ENCODE measurements at places on chromosomes 3 and 15.

DNA sequence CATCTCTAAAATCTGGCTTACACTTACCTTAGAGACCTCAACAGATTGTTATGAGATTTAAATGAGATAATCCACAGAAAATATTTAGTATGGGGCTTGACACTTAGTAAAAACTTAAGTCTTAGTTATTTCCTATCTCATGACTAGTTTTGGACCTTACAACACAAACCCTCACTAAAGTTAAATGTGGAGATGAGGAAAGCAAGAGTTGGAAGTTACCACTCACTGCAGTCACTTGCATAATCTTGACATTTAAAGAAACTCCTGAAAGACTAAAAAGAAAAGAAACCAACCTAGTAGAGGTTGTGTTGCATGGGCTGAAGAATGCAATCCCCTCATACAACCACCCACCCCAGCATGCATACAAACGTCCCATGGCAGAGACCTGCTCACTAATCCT is 40.1 kb downstream of the ITGB5 start:
- DNase-seq, result no peak

DNA sequence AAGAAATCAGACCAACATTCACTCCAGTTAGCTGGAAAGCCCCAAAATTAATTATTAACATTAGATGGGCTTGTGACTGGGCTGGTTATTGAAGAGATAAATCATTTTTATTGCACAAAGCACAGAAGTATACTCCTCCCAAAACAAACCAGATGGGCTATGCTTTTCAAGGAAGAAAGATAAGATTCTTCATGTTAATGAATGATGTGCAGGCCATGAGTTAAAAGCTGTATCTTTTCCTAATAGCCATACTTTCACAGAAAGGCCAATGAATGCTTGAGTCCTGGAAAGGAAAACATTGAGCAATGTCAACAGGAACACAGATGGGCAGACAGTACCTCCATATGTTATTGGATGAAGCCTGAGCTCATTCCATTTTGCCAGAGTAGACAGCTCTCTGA is 55.4 kb downstream of the OCA2 start:
- DNase-seq, result no peak

- no peak for DNase-seq
Measured at GRCh38 chr15:64191971-64192830, 29.4 kb upstream of the PPIB start.

DNA sequence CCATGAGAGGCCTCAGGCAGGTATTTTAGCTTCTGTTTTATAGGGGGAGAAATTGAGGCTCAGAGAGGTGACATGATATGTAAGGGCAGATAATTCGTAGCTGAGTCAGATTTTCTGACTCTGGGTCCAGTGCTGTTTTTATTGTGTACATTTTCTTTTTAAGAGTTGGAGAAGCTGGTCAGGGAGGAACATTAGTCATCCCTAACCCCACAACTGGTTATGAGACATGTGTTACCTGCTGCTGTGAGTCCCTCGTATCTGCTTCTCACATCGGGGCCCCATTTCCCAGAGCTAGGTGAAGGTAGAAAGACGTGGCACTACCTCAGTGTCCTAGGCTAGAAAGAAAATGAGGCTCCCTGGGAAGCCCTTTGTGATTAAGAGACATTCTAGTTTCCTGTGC is 28.6 kb downstream of the GALNT15 start:
- no peak for DNase-seq

- DNase-seq, result no peak
Measured at GRCh38 chr3:24503616-24504113, 9.0 kb upstream of the THRB start.

DNA sequence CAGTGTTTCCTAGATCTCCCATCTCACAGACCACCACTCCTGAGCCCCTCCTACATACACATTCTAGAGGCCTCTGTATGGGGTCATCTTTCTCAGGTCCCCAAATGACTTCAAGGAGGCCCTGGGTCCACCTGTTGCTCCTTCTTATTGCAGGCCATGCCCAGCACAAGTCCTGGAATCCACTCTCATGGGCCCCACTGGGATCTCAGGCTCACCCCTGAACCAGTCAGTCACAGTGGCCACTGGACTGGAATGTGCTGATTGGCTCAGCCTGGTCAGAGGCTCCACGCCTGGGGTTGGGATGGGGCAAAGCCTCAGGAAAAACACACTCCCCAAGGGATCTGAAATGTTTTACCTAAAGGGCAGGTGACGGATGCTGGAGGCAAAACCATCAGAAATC is 55.7 kb downstream of the SPSB4 start:
- DNase-seq, result no peak

DNA sequence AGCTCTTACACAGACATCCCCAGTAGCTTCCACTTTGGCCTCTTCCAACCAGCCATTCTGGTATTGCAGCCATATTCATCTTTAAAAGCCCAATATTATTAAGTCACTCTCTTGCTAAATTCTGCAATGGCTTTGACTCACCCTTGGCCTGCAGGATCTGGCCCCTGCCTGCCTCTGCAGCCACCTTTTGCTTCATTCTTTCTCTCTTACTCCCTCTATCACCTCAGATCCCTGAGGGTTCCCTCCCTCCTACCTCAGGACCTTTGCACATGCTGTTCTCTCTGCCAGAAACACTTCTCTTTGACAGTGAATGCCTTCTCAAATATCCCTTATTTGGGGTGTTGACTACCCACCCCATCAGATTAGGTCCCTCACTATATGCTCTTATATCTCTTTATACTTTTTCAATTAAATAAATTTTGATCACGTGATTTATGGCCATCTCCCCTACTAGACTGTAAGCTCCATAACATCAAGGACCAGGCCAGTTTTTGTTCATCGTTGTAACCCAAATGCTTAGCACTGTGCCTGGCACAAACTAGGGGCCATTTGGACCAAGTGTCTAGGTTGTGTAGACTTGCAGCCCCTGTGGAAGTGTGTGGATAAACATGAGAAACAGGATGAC is 32.3 kb upstream of the UBE2Q2 start:
- DNase-seq, result no peak

- DNase-seq, result no peak
Measured at GRCh38 chr3:56282341-56282740, 185.9 kb downstream of the ERC2 start.

- DNase-seq, result no peak
Measured at GRCh38 chr15:73753250-73754130, at the start of gene INSYN1. TSS of gene INSYN1 (minus strand) at chr15:73753351. CDS start at chr15:73751130, 2,221 bp downstream.

GRCh38 chr3:121515313-121515712 is 30.5 kb downstream of the POLQ start:
- DNase-seq, result no peak

DNA sequence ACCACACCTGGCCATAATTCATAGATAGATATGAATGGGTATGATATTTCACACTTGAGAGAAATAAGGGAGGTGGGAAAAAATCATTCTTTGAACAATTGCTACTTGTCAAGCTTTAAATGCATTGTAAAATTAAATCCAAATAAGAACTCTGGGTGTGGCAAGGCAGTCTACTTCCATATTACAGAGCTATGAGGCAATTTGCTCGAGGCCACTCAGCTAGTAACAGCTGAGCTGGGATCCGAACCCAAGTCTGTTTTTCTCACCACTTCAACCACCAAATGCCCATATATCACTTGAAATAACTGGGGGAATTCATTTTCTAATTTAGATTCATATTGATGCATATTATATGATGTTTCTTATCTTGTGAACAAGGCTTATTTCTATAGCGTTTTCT is 482.2 kb upstream of the ADAMTS9 start:
- DNase-seq, result no peak

DNA sequence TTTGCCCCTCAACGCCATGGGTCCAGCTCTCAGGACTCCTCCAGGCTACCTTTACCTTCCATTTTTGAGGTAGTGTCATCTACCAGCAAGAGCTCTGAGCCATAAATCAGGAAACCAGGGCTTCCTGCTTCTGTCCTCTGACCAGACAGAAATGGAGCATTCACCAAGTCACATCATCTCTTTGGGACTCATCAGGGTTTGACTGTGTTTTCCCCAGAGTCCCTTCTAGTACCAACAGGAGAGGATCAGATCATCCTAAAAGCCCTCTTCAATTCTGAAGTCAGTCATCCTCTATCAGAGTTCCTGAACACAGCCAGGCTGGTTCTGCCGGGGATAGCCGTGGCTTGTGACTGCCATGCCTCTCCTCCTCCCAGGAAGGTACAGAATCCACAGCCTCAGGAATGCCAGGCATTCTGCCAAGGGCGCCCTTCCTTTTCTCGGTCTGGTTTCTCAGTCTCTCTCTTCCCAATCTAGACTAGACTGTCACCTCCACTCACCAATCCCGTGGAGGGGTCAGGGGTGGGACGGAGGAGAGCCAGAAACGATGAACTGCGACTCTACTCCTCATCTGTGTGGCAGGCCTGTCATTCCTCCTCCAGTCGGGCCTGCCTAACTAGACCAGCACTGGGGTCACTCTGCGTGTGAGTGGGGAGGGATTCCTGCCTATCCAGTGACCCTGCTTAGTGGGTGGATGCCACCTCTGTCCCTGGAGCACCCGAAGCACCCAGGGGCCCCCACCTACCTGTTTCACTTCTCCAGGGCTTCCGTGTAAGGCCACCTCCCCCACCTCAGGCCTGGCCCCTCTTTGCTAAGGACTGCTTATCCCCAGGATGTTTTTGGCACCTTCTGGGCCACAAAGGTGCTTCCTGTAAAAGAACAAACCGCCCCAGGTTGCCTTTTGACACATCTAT is 30.9 kb downstream of the CCNL1 start:
- DNase-seq, result no peak

GRCh38 chr15:83205725-83206324 is 1.8 kb downstream of the HDGFL3 start:
- no peak for DNase-seq

DNA sequence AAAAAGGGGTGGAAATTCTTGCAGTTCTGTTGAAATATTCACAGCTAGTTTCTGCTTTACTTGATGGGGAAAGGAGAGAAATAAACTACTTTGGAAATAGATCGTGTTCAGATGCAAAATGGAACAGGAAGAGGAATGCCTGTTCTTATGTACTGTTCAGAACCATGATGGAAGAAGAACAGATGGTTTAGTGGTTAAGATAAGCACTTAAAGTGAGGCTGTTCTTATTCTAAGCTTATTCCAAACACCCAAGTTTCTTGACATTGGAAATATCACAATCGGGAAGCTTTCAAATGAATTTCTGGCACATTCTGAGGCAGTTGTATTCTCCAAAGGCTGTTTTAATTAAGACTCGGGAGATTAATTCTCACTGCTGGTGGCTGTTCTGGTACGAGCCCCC is 228.5 kb downstream of the LSAMP start:
- DNase-seq, result no peak

DNA sequence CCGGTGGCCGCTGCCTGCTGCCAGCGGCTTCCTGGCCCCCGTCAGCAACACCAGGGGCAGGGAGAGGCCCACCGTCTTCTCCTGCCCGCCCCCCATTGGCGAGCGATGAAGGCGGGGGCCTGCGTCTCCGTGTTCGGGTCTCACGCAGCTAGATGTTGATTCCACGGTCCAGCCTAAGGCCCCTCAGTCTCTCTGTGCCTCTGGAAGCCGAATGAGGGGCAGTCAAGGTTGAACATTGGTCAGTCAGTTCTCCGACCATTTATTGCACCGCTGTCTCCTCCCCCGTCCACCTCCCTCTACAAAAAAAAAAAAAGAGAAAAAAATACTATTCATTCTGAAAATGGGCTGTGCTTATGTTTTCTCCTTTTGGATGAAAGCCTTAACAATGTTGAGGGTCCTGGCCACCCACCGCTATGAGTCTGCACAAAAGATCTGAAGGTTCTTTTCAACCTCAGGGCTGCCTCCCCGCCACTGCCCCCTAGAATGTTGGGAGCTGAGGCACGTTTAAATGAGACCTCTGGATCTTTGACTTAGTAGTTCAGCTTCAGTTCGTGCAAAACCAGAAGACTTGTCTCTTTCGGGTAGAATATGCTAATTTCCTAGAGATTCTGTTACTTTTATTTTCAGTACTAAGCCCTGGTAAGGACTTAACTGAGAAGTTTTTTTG is 736 bp downstream of the IREB2 start:
- DNase-seq, result no peak

DNA sequence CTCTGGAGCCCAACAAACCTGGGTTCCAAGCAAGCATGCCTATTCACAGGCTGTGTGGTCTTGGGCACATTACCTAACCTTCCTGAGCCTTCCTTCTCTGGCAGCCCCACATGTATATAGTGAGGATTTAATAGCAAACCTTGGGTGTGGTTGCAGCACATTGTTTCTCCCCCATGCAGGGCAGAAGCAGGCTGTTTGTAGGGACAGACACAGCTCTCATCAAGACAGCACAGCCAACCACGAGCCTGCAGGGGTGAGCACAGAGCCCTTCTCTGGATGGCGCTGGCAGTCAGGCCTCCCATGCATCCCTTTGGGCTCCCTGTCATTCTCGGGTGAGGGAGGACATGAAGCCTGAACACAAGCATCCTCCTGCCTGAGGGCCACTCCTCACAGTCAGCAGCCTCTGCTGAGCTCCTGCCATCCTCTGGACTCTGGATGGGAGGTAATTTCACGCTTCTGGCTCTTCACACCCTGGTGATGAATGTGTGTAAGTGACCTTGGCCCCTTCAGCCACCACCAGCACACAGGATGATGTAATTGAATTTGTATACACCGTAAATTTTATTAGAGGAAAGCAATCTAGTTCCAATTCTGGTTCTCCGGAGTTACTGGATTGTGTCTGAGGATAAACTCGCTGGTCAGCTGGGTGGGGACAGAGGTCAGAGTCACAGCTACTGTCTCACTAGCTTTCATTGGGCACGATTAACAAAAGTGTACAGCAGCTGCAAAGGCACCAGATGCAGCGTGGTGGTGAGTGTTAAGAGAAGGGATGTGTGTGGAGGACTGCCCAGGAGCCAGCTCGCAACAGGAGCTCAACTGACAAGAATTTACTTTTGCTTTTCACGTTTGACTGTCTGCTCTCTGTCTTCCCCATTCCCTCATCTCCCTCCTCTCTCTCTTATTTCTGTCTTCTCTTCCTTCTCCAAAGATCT is 118.1 kb downstream of the CLSTN2 start:
- DNase-seq, result no peak

GRCh38 chr3:195030791-195031321 is 240.1 kb downstream of the XXYLT1 start:
- no peak for DNase-seq

DNA sequence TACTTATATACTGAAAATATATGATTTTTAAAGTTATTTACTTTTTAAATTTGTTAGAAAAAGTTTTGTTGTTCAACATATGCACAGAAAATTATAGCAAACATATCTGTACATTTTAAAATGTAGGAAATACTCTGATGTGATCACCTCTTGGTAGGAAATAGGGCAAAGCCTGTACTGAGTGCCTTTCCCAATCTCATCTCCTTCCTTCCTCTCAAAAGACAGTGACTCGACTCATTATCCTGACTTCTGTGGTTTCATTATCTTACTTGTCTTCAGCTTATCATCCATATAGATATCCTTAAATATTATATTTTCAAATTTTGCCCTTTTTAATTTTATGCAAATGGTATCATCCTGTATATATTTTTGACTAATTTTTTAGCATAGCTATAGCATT is 18.4 kb upstream of the ALCAM start:
- no peak for DNase-seq
